HCEC 1CT (cell line): ENCODE measurements at places on chromosomes 7 and 10.

GRCh38 chr10:18501629-18502028, 149.8 kb downstream of the NSUN6 start:
- DNase-seq, result no peak

GRCh38 chr7:83655951-83656556, 7.1 kb upstream of the SEMA3E start:
- DNase-seq, result peak; percentile 59

GRCh38 chr7:149414745-149415390, 46.0 kb downstream of the ZNF777 start:
- peak; percentile 68 for DNase-seq

- DNase-seq, result no peak
Observed at GRCh38 chr10:48691812-48692528, 7.3 kb downstream of the WDFY4 start.

- DNase-seq, result no peak
Observed at GRCh38 chr7:105802604-105803428, 73.6 kb downstream of the ATXN7L1 start.

DNA sequence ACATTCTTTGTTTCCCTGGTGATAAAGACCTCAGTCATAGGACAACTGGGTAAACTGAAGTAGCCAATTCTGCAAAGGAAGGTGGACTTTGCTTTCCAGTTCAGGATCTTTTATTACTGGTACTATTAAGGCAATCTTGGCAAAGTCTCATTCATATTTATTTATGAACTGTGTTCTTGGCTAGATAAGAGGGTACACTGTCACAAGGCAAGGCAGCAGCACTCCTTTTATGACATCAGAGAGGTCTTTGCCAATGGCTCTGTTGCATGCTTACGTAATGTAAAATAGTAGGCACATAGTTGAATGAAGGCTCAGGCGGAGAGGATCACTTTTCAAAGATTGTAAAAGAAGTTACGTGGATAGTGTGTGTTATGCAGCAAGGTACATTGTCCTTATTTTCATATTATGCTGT, 63.7 kb upstream of the PDK4 start:
- DNase-seq, result no peak

- DNase-seq, result no peak
Observed at GRCh38 chr7:136020556-136020955, 43.4 kb upstream of the MTPN start.

- no peak for DNase-seq
Observed at GRCh38 chr10:6194311-6194710, 8.4 kb upstream of the PFKFB3 start.

DNA sequence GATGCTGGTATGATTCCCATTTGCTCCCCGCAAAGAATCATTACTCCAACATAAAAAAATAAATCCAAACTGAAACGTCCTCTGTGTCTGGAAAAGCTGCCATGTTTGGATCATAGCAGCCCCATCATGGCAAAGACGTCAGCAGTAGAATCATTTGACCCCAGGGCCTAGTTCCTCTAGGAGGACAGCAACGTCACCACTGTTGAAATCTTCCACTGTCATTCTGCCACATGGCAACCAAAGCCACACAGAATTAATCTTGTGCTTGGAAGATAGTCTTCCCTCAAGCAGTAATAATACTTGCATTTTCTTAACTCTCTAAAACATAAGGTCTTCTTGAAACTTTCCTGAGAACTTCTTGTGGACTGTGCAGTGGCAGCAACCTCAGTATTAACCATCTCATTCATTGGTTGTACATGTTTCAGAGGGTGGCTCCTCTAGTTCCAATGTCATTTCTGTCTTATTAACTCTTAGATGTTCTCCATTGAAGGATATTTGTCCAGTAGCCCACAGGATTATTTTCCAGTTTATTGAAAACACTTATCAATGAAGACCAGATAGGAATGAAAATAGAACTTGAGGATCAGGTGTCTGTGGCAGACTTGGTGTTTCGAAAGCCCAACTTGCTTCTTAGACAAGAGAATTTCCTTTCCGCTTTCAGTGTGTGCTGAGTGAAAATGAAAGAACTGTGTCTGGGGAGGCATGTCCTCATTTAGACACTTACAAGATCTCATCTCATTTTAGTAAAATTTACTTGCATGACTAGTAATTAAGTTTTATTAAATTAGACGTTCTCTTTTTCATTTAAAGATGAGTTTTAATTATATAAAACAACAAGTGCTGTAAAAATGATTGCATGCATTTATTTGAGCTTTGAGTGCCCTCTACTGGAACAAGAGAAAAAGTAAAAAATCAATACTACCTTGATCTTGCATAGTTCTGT, 28.9 kb upstream of the INHBA start:
- peak; percentile 32 for DNase-seq

DNA sequence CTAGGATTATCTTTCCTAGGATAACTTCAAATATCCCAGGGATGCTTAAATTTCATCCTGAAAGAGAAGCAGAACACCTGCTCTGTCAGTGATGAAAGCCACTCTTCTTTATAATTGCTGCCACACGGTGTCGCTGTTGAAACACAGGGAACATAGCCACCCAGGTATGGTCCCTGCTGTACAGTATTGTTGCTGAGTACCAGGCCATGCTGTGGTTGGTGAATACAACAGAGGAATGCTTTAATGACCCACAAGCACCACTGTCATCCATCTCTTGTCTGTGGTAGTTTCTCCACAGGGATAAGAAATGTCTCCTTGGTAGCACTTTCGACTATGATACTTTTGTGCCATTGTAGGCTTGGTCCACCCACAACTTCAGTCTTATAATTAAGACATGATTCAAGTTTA, 70.6 kb upstream of the STARD3NL start:
- DNase-seq, result peak; percentile 37

DNA sequence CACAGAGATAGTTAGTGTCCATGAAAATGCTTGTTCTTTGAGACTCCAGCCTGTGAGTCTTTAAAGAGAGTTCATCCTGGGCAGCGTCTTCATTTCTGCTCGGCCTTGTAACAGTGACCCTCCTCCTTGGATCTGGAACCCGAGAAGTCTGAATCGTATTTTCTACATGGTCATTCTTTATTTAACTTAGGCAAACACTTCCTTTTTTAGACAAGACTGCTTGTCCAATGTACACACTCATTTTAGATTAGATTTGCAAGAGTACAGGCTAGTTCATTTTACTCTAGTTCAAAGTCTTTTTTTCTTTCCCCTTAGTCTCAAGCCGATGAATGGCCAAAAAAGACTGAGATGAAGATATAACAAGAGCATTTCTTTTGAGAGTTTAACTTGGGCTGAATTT, 133.5 kb downstream of the CHN2 start:
- DNase-seq, result no peak
